Thymus (tissue), 14 donors: ENCODE measurements at places on chromosomes 7 and 10. TPM values are rescaled to one million over a fixed set of nuclear protein-coding genes. Genes with fewer than 3 reads are reported as not detected.

Gene SLC18A3
- 0.07 TPM for polyA plus RNA-seq

Gene PAPOLB
- polyA plus RNA-seq: 0.02 TPM

Gene CTAGE6
- polyA plus RNA-seq: 0.27 TPM

Gene CRYGN
- polyA plus RNA-seq: 0.34 TPM

Gene CUEDC2
- polyA plus RNA-seq: 52.4 TPM

Gene ADAP1
- 9.4 TPM for polyA plus RNA-seq

Gene GRID2IP
- 0.46 TPM for polyA plus RNA-seq

Gene ASAH2
- 0.18 TPM for polyA plus RNA-seq

Gene ACTR3C
- 2.9 TPM for polyA plus RNA-seq

Gene MYL10
- 0.32 TPM for polyA plus RNA-seq

Gene BAIAP2L1
- polyA plus RNA-seq: 6.1 TPM

Gene TAS2R39
- polyA plus RNA-seq: not detected

Gene MCM10
- polyA plus RNA-seq: 0.27 TPM

Gene HIPK2
- polyA plus RNA-seq: 5.8 TPM

Gene SCRN1
- 11.6 TPM for polyA plus RNA-seq

Gene GIMAP7
- polyA plus RNA-seq: 69.0 TPM

Gene SPDYE11
- 0.07 TPM for polyA plus RNA-seq

Gene NME8
- polyA plus RNA-seq: 2.8 TPM

Gene BBS9
- polyA plus RNA-seq: 6.9 TPM

Gene HABP2
- polyA plus RNA-seq: 0.96 TPM

Gene TFPI2
- polyA plus RNA-seq: 21.3 TPM

Gene RSPH10B2
- polyA plus RNA-seq: 0.25 TPM

Gene EBF3
- polyA plus RNA-seq: 1.9 TPM

Gene MMP21
- 0.18 TPM for polyA plus RNA-seq

Gene OR2A7
- polyA plus RNA-seq: 1.4 TPM

Gene TSPAN33
- polyA plus RNA-seq: 23.4 TPM

Gene CALML3
- polyA plus RNA-seq: 142 TPM

Gene MXI1
- polyA plus RNA-seq: 44.1 TPM

Gene CLCN1
- 0.57 TPM for polyA plus RNA-seq

Gene KCNMA1
- polyA plus RNA-seq: 12.9 TPM

Gene AOAH
- 47.1 TPM for polyA plus RNA-seq

Gene OR2A42
- 0.02 TPM for polyA plus RNA-seq

Gene GNG11
- polyA plus RNA-seq: 28.6 TPM

Gene HSPB1
- polyA plus RNA-seq: 1,040 TPM

Gene LOXL4
- polyA plus RNA-seq: 3.6 TPM

Gene BMPER
- 4.5 TPM for polyA plus RNA-seq

Gene WEE2
- polyA plus RNA-seq: 0.05 TPM

Gene STOX1
- 8.5 TPM for polyA plus RNA-seq

Gene EVX1
- 0.05 TPM for polyA plus RNA-seq

Gene ANKRD22
- 11.6 TPM for polyA plus RNA-seq
